ENCODE measurements at places on chromosomes 5 and 9. TPM values are rescaled to one million over a fixed set of nuclear protein-coding genes. Genes with fewer than 3 reads are reported as not detected.

DNA sequence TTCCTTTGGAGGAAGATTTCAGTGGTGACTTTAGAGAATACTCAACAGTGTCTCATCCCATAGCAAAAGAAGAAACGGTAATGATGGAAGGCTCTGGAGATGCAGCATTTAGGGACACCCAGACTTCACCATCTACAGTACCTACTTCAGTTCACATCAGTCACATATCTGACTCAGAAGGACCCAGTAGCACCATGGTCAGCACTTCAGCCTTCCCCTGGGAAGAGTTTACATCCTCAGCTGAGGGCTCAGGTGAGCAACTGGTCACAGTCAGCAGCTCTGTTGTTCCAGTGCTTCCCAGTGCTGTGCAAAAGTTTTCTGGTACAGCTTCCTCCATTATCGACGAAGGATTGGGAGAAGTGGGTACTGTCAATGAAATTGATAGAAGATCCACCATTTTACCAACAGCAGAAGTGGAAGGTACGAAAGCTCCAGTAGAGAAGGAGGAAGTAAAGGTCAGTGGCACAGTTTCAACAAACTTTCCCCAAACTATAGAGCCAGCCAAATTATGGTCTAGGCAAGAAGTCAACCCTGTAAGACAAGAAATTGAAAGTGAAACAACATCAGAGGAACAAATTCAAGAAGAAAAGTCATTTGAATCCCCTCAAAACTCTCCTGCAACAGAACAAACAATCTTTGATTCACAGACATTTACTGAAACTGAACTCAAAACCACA lies 67.4 kb downstream of the VCAN start:
- no peaks in the 10 kb centered on the region for H3K36me3 ChIP-seq
- no peaks in the 10 kb centered on the region for H3K4me1 ChIP-seq
- no peak for DNase-seq
- H3K27ac ChIP-seq, result no peak overlapping the region

DNA sequence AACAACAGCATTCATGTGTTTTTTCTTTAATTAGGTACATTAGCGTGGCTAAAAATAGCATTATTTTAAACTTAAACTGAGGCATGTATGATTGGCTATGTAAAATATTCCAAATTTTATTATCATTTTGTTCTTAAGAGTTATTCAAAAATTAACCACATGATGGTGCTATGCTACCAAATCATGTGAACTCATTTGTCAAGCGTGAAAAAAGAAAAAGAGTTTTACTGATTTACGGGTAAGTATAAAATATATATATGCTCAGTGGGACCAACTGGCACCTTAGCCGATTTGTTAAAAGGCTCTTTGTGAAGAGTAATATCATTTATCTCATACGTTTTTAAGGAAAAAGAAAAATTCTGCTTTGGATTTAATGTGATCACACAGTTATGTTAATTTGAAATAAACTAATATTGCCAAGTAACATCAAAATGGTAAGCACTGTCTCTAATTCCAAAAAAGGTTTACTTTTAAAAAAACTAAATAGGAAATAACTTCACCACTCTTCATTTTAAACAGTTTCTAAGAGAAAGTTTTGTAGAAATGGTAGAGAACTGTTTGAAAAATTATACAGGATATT lies 1042.3 kb downstream of the CDH12 start:
- H3K36me3 ChIP-seq, result no peaks in the 10 kb centered on the region
- no peaks in the 10 kb centered on the region for H3K27me3 ChIP-seq
- H3K4me1 ChIP-seq, result no peaks in the 10 kb centered on the region
- DNase-seq, result no peak
- H3K27ac ChIP-seq, result no peak overlapping the region

DNA sequence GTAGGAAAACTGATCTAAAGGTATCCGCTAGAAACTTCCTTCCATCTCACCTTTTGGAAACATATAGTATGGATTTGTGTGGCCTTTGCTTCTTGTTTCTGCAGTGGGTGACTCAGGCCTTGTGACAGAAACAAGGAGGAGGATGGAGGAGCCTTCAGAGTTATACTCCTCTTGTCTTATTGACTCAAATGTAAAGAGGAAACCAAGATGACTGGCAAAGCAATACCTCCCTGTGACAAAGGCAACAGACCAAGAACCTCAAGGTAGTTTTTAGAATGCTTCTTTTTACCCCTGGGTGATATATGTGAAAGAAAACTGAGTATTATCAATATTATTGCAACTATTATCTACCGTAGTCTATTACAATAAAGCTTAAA lies 123.3 kb upstream of the SLIT3 start:
- no peaks in the 10 kb centered on the region for H3K4me1 ChIP-seq
- H3K27ac ChIP-seq, result no peak overlapping the region
- H3K4me3 ChIP-seq, result no peak overlapping the region
- no peaks in the 10 kb centered on the region for H3K36me3 ChIP-seq
- no peaks in the 10 kb centered on the region for H3K27me3 ChIP-seq

DNA sequence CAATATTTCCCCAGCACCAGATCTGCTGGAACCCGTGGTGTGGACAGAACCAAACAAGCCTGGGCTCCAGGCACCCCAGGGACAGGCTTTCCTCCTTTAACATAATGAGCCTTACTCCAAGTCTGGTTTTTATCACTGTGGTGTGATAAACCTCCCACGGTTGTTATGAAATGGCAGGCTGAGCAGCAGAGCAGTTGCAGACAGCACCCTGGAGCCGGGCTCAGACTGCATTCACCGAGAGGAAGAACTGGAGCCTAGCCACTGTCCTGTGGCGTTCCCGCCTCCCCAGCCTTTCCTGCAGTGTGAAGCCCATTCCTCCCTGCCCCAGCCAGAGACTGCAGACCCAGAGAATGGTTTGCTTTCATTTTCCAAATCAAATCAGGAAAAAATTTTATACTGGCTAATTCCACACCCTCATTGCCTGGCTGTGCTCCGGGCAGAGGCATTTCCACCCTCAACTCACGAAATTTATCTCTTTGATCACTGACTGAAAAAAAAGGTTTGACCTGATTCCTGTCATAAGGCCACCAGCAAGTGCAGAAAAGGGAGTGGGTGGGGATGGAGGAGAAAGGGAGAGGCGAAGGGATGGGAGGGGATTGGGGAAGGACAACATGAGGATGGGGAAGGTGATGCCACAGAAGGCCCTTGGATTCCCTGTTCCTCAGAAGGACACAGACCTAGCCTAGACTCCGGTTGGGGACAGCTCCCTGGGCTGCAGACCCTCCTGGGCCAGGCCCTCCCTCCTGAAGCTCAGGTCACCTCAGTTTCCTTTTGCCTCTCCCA lies 18.9 kb downstream of the IPPK start:
- DNase-seq, result no peak
- H3K27me3 ChIP-seq, result no peaks in the 10 kb centered on the region
- no peak overlapping the region for H3K27ac ChIP-seq
- no peak overlapping the region for H3K4me3 ChIP-seq
- no peaks in the 10 kb centered on the region for H3K36me3 ChIP-seq

HAVCR2 gene
- 16.0 TPM for total RNA-seq

All from adrenal gland (tissue), 19 donors.